8988T (cell line): ENCODE measurements at places on chromosomes 6 and 20.

DNA sequence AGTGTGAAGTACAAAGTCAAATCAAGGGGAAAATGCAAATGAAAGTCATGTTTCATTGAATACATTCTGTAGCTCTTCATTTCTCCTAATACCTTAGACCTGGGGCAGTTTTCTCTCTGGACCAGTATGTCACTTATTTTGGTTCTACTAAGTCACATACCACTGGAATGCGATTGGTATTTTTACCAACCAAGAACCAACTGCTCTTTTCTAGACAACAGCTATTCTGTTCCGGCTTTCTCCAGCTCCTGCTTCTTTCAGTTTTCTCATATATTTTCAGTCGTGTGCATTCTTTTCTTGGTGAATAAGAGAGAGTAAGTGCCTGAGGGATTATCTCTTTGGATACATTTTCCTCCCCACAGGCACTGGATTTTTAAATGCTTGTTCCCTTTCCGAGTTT, 39.2 kb upstream of the SPACA1 start:
- DNase-seq = no peak

- no peak for DNase-seq
Observed at GRCh38 chr20:60062431-60063047, 104.3 kb downstream of the CDH26 start.

- DNase-seq = no peak
Observed at GRCh38 chr20:21514553-21515251, 838 bp upstream of the NKX2-2 start.

DNA sequence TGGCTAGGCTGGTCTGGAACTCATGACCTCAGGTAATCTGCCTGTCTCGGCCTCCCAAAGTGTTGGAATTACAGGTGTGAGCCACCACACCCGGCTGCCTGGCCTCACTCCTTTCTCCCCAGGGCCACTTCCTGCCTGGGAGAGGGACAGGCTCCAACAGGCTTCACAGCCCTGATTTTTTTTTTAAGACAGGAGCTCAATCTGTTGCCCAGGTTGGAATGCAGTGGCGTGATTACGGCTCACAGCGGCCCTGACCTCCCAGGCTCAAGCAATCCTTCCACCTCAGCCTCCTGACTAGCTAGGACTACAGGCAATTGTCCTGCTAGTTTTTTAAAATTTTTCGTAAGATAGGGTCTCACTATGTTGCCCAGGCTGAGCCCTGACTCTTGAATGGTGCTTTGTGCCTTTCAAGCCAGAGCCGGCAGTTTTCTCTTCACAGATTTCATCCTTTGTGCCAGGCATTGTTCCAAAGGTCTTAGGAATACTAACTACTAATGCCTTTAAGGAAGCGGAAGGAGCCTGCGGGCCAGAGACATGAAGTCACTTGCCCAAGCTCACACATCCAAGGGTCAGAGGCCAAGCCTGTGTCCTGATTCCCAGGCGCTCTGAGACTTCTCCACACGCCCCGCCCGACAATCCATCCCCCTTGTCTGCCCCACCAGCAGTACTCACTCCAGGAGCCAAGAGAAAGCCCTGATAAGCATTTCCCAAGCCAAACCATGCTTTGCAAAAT, 19.2 kb downstream of the CAPN11 start:
- DNase-seq = no peak

DNA sequence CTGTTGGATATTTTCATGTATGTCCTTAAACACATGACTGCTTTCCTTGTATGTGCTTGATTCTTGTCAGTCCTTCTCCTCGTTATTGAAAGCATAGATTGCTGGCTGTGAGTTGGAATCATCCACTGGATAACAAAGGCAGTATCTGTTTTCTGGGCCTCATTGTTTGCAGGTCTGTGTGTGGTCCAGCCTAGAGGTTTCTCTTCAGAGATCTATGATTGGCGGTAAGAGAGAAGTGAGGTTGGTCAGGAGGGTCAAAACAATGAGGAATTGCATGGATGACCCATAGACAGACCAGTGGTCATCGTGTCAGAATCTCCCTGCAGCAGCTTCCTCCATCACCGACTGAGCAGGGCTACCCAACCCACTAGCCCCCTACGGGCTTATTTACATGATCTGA, 915.0 kb downstream of the KIF16B start:
- no peak for DNase-seq

- DNase-seq = no peak
Observed at GRCh38 chr6:166980738-166981137, 18.5 kb upstream of the CEP43 start.

DNA sequence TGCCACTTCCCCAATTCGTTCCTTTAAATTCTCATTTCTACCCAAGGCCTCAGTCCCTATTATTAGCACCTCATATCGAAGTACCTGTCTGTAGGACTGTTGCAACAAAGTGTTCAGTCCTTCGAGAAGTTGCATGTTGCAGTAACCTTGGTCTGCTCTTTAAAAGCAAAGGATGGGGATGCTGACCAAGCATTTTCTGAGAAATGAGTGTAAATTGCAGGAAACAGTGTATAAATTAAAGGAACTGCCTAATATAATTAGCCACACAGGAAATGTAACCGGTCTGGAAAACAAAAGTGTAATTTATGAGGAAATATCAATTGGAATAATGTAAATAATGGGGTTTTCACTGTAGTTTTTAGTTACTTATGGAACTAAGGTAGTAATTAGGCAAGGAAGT, 261.9 kb upstream of the ARID1B start:
- DNase-seq = no peak

DNA sequence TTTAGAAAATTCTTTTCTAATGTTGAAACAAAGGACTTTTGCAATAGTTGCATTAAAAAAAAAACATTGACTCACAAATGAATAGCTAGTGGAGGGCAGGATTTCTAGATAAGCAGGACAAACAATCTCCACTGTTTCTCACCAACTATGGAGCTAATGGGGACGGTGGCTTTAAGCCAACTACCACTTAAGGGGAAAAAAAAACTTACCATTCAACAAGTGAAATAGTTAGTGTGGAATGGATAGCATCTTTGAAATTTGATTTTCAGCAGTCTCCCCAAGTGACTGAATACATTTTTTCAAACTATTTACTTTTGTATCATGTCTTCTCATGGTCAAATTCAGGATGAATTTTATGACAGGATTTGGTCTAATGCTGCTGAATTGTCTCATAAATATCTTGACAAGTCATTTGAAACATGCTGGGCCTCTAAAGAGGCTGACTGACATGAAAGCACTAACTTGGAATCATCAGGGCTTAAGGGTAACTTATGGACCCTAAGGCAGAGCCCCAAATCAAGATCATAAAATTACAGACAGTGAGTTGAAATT, 100.5 kb downstream of the EYA4 start:
- no peak for DNase-seq

DNA sequence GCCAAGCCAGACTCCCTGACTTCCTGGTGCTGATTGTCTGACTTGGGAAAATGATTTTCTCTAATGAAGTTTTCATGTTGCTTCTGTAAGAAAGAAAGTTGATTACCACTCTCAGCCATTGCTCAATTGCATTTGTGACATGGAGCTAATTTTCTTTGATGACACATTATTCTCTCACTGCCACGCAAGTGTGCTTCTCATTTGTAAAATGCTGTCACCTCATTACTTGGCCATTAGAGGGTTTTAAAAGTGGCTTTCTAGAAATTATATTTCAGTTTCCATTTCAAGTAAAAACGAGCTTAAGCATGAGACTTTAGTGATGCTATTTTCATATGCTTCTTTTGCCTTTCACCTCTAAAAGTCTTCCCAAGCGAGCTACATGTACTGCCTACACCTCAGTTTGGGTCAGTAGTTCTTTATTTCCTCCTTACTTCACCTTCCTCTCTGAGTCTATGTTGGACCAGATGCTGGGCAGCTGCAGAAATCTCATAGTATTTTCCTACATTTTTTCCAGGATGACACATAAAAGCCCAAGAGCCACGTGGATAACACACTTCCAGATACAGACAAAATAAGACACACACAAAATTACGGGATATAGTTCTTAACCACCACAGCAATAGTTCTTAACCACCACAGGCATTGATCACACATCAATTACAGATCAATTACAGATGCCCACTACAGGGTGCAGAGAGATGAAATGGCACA, 6.3 kb upstream of the FAM210B start:
- DNase-seq = no peak

- no peak for DNase-seq
Observed at GRCh38 chr6:2713473-2714110, 37.1 kb downstream of the MYLK4 start.

DNA sequence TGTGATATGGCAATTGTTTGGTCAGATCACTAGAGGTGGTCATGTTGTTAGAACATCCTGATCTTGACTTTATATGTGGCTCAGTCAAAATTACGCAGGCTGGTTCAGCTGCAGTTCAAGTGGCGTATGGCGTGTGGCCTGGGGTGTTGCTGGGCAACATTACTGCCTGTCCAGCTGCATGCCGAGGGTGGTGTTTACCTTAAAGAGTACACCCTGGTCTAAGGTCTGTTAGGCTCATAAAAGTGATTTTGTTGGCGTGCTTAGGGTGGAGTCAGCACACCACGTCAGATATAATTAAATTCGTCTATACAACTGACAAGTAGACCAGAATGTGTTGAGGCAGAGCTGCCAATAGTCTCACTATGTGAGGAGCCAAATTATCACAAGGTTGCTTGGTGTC, 55.6 kb upstream of the NEDD9 start:
- DNase-seq = no peak

GRCh38 chr6:112086744-112087135, 542 bp downstream of the TUBE1 start:
- DNase-seq = peak; percentile 13

DNA sequence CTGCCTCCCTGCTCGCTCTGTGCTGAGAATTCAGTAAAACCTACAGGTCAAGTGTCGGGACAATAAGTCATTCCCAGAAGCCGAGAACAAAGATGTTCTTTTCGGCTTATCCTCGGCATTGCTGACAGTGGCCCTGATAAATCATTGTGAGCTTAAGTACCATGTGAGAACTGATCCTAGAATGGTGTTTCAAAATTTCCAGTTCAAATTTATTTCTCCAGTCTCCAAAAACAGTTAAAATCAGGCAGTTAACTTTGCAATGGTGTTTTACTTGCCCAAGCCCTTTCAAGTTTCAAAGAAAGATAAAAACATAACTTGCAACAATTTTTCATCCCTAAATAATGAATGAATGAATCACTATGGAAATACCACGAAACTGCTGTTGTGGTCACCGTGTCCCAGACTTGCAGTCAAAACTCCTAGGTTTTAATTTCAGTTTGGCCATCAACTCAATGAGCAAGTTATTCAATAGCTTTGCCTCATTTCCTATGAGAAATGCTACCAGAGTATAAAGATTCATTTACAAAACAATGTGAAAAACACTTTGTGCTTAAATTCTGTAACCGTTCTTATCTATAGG, 4.3 kb downstream of the ATP5F1E start:
- no peak for DNase-seq
